ENCODE measurements at places on chromosomes 4 and X. TPM values are rescaled to one million over a fixed set of nuclear protein-coding genes. Genes with fewer than 3 reads are reported as not detected.

GAGE12E gene
- not detected for total RNA-seq

VAMP7 gene
- total RNA-seq: 38.2 TPM

HOPX gene
- 2.2 TPM for total RNA-seq

FHDC1 gene
- 0.25 TPM for total RNA-seq

ASMT gene
- total RNA-seq: not detected

AIMP1 gene
- total RNA-seq: 39.1 TPM

MEPE gene
- not detected for total RNA-seq

FGB gene
- total RNA-seq: not detected

AMER1 gene
- 1.2 TPM for total RNA-seq

GSPT2 gene
- 8.4 TPM for total RNA-seq

TLR1 gene
- total RNA-seq: 2.5 TPM

PROM1 gene
- under 0.01 TPM for total RNA-seq

AFM gene
- total RNA-seq: not detected

PAPSS1 gene
- 68.2 TPM for total RNA-seq

SHOX gene
- not detected for total RNA-seq

DDX60 gene
- total RNA-seq: 26.1 TPM

CENPU gene
- total RNA-seq: 12.5 TPM

DIAPH2 gene
- 22.2 TPM for total RNA-seq

GUCY1A1 gene
- total RNA-seq: 0.11 TPM

NHS gene
- total RNA-seq: 2.3 TPM

PWWP3B gene
- total RNA-seq: 35.0 TPM

WFS1 gene
- 19.3 TPM for total RNA-seq

CFAP99 gene
- not detected for total RNA-seq

SYTL4 gene
- 6.5 TPM for total RNA-seq

HHIP gene
- 1.4 TPM for total RNA-seq

SLC2A9 gene
- total RNA-seq: 1.4 TPM

CTAG1A gene
- not detected for total RNA-seq

FDCSP gene
- total RNA-seq: not detected

LAGE3 gene
- total RNA-seq: 25.7 TPM

COX7B2 gene
- not detected for total RNA-seq

SYN1 gene
- total RNA-seq: 0.25 TPM

DACH2 gene
- not detected for total RNA-seq

TCEAL6 gene
- total RNA-seq: not detected

CYTL1 gene
- total RNA-seq: 0.12 TPM

HSFX3 gene
- total RNA-seq: not detected

PDE5A gene
- total RNA-seq: 106 TPM

ADH6 gene
- total RNA-seq: not detected

SMPX gene
- not detected for total RNA-seq

PCSK1N gene
- 2.9 TPM for total RNA-seq

JCHAIN gene
- 1.2 TPM for total RNA-seq

LRIT3 gene
- 0.11 TPM for total RNA-seq

FTSJ1 gene
- total RNA-seq: 62.0 TPM

ATP2B3 gene
- under 0.01 TPM for total RNA-seq

EXOC1 gene
- total RNA-seq: 56.9 TPM

EMCN gene
- 0.12 TPM for total RNA-seq

XAGE2 gene
- not detected for total RNA-seq

AP1AR gene
- 46.5 TPM for total RNA-seq

C4orf50 gene
- not detected for total RNA-seq

ANXA5 gene
- total RNA-seq: 778 TPM

TMSB15A gene
- total RNA-seq: 8.7 TPM

CXCL5 gene
- 0.25 TPM for total RNA-seq

SH3BGRL gene
- total RNA-seq: 40.4 TPM

SPATA18 gene
- total RNA-seq: 4.4 TPM

TSPYL2 gene
- 18.6 TPM for total RNA-seq

Measured in uterine smooth muscle cell (primary cell).